ENCODE measurements at places on chromosomes 5 and 9.

- no peak for DNase-seq
These were observed 476.3 kb downstream of the CCDC171 start for GRCh38 chr9:16029046-16029615.

GRCh38 chr5:3843706-3844105 lies 248.1 kb downstream of the IRX1 start:
- DNase-seq = no peak

- no peak for DNase-seq
These were observed 202.4 kb upstream of the TBC1D2 start for GRCh38 chr9:98457726-98458370.

DNA sequence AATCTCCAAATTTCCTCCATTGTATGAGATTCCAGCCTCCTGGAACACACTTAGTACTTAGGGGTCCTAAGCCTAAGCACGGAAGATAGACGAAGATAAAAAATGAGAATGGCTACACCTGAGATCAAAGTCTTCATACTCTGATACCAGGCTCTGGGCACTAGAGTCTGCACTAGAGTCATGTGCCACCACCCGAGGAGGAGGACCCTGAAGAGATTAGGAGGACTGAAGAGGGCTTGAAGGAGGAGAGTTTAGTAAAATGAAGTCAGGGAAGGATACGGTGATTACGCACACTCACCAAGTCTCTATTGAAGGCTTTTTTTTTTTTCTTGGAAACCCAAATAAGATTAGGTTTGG lies 573 bp upstream of the SPATA24 start:
- DNase-seq = no peak

GRCh38 chr5:113243349-113243664 lies 191.5 kb downstream of the TSSK1B start:
- no peak for DNase-seq

DNA sequence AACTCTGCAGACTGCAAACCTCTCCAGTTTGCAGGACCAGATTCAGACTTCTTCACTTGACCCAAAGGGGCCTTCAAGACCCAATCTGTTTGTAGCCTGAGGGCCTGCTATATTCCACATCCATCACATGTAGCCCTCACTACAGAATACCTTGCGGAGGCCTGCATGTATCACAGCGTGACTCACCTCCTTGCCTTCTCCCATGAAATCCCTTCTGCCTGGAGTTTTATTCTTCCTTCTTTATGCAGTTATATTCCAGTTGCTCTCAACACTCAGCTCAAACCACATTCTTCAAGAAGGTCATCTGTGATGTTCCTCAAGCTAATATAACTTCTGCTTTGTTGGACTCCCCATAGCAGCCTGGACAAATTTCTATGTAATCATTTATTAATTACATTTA lies 198.5 kb upstream of the PTGER4 start:
- no peak for DNase-seq

GRCh38 chr9:127706836-127707241 lies at the start of gene CFAP157:
Gene CFAP157 (plus strand): TSS chr9:127706988. CDS start chr9:127707032, 44 bp downstream.
- DNase-seq = no peak

- DNase-seq = no peak
These were observed 84.9 kb upstream of the IL7R start for GRCh38 chr5:35771839-35772238.
